AG09319 (cell line): ENCODE measurements at places on chromosomes 3 and 15.

- no peak for DNase-seq
These were observed 214.4 kb upstream of the CBLB start for GRCh38 chr3:106083207-106083606.

DNA sequence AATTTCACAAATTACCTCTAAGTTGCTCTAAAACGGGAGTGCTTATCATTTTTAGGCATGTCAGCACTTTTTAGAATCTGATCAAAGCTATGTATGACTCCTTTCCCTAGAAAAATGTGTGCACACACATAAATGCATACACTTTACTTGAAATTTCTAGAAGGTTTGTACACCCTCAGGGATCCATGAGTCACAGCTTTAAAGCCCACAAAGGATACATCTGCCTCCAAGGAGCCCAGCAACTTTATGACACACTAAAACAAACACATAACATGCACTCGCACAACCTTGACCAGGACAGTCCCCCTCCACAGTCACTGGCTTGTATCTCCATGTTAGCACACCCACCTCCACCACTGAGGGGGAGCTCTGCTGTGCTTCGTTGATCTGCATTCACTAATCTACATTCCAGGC is 722.0 kb upstream of the CFAP20DC start:
- no peak for DNase-seq

DNA sequence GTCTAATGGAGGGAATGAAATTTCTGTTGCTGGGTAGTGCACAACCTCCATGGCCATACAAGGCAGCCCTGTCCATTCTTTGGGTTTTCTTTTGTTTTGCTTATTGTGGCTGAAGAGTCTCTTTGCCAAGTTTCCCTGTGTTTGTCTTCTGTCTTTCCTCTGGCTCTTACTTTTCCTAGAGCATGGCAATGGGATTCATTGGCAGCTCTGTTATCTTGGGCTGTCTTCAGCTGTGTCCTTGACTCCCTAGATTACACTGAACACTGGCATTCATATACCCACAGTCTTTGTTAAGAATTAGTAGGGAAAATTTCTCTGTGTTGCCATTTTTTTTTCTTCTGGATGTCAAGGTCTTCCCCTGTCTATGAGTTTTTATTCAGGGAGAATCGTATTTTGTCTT is 16.1 kb upstream of the DCBLD2 start:
- no peak for DNase-seq

- DNase-seq, result no peak
These were observed 22.7 kb upstream of the CD96 start for GRCh38 chr3:111519178-111519855.

DNA sequence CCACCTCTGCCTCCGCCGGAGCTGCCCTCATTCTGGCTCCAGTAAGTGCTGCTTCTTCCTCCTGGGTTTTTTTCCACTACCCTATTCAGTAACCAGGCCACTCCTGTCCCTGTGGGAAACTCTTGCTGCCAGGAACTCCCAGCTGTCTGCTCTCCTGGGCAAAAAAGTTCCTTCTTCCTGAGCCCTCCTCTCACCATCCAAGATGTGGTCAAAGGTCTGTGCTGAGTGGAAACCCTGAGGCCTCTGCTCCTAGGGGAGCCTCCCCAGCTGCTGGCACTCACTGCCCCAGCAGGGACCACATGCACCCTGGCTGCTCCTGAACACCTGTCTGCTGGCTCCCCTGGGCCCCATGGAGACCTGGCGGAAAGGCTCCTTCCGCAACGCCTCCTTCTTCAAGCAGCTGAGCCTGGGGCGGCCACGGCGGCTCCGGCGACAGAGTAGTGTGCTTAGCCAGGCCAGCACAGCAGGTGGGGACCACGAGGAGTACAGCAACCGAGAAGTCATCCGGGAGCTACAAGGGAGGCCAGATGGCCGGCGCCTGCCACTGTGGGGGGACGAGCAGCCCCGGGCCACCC is 454 bp downstream of the C15orf62 start:
- DNase-seq, result no peak

- peak; percentile 82 for DNase-seq
These were observed 2.0 kb downstream of the WNT5A start for GRCh38 chr3:55484801-55485791.

- no peak for DNase-seq
These were observed 201.5 kb upstream of the IL12A start for GRCh38 chr3:159787178-159787574.

DNA sequence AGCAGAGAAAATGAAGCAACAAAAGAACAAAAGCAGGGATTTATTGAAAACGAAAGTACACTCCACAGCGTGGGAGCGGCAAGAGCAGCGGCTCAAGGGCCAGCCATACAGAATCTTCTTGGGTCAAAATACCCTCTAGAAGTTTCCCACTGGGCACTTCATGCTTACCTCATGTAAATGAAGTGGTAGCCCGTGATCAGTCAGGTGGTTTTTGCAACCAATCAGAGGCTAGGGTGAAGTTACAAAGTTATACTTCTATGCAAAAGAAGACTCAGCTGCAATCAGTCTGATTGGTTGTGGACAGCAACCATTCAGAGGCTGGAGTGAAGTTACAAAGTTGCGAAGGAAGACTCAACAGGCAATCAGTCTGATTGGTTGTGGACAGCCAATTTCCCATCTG is 37.8 kb upstream of the TRH start:
- DNase-seq, result peak; percentile 42

- DNase-seq, result no peak
These were observed 29.7 kb upstream of the SHC4 start for GRCh38 chr15:48993380-48993779.

- no peak for DNase-seq
These were observed 521.9 kb upstream of the GOLIM4 start for GRCh38 chr3:168617658-168618057.

GRCh38 chr3:154050766-154051165 is 70.4 kb upstream of the ARHGEF26 start:
- DNase-seq, result no peak

GRCh38 chr15:41334293-41335120 is 1.8 kb downstream of the NUSAP1 start:
- no peak for DNase-seq

DNA sequence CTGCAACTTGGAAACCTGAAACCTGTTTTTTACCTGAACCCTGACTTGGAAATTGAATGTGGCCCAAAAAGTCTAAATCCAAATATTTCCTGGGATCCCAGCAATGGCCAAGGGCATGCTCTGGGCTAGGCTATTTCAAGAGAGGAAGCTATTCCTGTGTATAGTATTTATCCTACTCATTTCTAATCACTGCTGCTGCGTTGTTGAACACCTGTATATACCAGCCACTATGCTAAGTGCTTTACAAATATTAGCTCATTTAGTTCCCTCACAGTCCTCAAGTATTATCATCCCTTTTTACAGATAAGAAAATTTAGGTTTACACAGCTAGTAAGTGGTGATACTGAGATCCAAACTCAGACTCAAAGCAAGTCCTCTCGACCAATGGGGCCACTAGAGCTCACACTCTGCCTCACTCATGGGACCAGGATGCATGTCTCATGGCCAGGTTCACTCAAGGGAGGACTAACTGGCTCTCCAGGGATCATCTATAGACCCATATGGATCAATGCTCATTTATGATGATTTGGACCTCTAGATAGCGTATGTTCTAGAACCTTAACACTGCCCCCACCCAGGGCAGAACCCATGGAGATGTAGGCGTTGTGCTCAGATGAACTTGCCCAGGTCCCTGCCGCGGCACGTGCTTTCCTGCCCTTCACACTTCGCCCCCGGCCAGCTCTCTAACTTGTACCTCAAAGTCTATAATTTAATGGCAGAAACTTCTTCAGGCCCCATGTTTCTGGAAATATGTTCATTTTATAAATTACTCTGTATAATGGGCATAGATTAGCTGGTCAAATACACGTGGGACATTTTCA is 2.6 kb upstream of the CCR4 start:
- no peak for DNase-seq

DNA sequence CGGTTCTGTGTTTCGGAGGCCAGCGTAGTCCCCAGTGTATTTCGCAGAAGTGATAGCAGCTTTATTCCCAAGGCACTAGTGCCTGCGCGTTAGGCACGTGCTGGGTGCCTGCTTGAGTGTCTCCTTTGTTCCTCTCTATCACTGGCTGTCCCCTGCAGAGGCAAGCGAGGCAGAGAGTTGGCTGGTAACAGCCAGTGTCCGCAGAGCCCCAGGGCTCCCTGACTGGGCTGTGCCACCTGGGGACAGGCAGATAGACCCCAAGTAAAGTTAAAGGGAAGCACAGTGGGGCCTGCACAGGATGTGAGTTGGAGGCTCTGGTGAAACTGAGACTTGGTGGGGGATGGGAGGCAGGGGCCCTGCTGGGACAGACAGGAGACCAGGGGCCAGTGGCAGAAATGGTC is 50.7 kb downstream of the APBA2 start:
- DNase-seq, result no peak

- no peak for DNase-seq
These were observed 21.4 kb downstream of the IL20RB start for GRCh38 chr3:136979204-136979603.

DNA sequence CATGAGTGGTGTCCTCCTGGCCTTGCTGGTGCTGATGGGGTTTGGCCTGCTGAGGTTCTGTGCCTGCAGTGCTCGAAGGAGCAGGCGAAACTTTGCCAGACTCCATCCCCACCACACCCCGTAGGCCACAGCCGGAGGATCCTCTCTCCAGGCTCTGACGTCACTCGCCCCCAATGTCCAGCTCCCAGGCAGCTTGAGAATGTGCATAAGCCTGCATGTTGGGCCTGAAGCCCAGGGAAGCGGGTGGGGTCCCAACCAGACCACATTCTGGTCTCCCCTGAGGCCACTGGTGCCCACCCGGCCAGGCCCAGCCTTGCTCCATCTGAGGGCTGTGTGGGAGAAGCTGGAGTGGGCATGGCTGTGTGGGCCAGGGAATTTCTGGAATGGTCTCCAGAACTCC is 109.8 kb downstream of the ASB7 start:
- no peak for DNase-seq

- no peak for DNase-seq
These were observed 14.8 kb downstream of the PAQR5 start for GRCh38 chr15:69313432-69314000.

DNA sequence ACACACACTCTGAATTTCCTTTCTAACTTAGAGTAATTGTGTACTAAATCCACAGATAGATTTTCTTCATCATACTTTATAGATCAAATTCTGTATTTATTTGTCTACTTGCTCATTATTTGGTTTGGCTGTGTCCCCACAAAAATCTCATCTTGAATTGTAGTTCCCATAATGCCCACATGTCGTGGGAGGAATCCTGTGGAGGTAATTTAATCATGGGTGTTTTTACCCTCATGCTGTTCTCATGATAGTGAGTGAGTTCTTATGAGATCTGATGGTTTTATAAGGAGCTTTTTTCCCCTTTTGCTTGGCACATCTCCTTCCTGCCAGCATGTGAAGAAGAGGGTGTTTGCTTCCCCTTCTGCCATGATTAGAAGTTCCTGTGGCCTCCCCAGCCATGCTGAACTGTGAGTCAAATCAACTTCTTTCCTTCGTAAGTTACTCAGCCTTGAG is 198.3 kb upstream of the TGFBR2 start:
- DNase-seq, result no peak

DNA sequence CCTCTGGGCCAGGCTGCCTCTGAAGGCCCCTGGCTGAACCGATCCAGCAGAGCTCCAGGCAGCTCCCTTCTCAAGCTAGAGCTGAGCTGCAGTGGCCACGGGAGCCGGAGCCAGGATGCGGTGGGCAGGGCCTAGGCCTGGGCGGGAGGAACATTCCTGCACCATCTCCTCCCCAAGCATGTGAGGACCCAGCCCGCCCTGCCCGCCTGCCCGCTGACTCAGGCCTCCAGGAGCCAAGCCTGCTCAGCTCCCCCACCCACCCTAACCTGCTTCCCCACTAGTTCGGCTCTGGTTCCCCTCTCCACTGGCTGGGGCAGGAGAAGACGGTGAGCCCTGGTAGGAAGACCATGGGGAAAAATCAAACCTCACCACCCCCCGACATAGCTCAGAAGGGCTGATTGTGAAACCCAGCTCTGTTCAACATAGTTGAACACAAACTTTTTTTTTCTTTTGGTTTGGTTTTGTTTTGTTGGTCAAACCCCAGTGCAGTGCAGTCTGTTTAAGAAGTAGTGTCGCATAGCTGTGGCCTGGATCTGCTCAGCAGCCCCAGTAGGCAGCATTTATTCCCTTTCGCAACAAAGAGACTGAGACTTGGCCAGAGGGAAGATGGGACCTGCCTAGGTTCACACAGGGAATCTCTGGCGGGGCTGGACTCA is 13.5 kb downstream of the SNX33 start:
- peak; percentile 87 for DNase-seq

GRCh38 chr3:64813326-64813725 is 125.5 kb upstream of the ADAMTS9 start:
- no peak for DNase-seq
